T-cell (primary cell): ENCODE measurements at places on chromosomes 11 and 22. TPM values are rescaled to one million over a fixed set of nuclear protein-coding genes. Genes with fewer than 3 reads are reported as not detected.

GRCh38 chr11:6618117-6619003 lies 862 bp downstream of the TPP1 start:
- DNase-seq: peak; percentile 31

GRCh38 chr11:102115557-102115956 lies 5.3 kb downstream of the YAP1 start:
- DNase-seq: no peak

DNA sequence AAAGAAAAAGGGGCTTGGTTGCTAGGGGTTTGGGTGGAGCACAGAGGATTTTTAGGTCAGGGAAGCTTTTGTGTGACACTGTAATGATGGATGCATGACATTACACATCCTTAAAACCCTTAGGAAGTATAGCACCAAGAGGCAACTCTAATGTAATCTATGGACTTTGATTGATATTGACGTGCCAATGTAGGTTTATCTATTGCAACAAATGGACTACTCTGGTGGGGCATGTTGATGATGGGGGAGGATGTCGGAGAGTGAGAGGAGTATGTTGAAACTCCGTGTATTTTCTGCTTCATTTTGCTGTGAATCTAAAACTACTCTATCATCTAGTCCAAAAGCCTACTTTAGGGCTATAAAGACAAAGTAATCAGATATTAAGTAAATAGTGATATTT lies 72.3 kb upstream of the PAX6 start:
- no peak for DNase-seq

GRCh38 chr22:48954781-48955311 lies 872.8 kb downstream of the BRD1 start:
- DNase-seq: no peak

DNA sequence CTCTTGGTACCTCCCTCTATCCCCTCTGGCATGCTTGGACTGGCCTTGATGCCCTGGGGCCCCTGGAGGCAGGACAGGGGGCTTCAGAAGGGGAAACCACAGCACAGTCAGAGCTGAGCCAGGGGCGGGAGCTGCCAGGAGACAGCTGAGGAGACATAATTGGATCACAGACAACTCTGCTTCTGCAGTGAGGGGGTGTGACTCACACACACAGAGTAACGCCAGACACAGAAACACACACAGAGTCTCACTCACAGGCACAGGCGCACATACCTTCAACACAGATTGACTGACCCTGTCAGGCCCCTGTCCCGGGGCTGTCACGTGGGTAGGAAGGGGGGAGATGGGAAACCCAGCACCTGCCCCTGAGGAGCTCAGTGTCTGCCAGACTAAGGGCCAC lies 20.6 kb downstream of the STARD10 start:
- DNase-seq: no peak

GRCh38 chr22:47300698-47301405 lies 538.4 kb downstream of the TBC1D22A start:
- DNase-seq: no peak

- no peak for DNase-seq
Observed at GRCh38 chr11:119889728-119890280, 160.8 kb upstream of the NECTIN1 start.

GRCh38 chr11:115302946-115303703 lies 201.1 kb downstream of the CADM1 start:
- no peak for DNase-seq

DNA sequence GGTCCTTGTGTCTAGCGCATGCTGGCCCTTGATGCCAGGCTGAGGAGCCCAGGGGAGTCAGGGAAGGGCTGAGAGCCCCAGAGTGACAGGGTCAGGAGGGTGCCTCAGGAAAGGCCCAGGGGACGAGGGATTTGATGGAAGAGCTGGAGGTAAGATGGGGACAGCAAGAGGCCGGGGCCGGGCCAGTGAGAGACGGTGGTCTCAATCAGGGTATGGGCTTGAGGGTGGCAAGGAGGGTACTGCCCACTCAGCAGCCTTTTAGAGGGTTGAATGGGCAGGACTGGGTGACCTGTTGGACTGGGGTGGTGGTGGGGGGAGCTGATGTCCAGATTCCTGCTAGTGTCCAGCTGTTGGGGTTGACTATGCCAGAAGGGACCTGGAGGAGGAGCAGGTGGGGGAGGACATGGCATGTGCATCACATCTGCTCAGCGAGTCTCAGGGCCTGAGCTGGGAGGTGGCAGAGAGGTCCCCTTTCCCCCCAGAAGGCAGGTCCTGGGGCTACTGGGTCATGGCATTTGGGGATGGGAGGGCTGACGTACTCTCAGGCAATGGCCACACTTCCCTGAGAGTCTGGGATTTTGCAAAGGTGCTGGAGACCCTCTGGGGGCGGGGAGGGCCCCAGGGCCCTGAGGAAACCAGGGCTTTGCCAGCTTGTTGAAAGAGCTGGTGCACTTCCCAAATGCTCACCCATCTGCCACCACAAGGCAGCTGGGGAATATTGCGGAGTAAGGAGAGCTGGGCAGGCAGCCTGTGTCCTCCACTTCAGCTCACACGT lies 18.4 kb downstream of the MYO7A start:
- DNase-seq: no peak

GRCh38 chr11:45470794-45471167 lies 184.6 kb upstream of the SYT13 start:
- no peak for DNase-seq

DNA sequence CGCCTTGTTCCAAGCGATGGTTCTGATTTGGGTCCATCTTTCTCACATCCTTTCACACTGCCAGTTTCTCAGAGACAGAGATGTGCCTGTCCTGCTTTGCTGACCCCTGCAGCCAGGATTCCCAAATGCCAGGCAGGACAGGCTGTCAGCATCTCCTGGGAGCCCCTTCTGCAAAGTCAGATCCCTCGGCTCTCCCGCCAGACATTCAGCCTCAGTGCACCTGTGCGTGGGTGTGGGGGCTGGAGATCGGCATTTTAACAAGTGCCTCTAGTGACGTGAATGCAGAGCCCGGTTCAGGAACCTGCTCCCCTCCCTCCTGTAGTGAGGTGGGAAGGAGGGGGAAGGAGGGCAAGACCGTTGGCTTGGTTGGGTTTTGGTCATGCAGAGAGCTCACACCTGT lies 108.9 kb upstream of the FGF3 start:
- DNase-seq: no peak

GRCh38 chr11:46291441-46292150 lies 14.1 kb downstream of the CREB3L1 start:
- DNase-seq: no peak

DNA sequence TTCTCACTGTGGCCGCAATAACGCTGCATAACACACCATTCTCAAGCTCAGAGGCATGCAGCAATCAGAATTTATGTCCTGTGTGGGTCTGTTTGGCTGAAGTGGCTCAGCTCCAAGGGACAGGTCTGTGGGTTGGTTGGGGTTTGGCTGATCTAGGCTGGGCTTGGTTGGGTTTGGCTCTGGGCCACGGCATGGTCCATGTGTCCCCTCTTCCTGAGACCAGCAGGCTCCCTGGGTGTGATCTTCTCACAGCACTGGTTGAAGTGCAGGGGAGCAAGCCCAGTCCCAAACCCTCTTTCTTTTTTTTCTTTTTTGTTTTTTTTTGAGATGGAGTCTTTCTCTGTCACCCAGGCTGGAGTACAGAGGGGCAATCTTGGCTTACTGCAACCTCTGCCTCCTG lies 25.0 kb downstream of the SMIM38 start:
- no peak for DNase-seq

GRCh38 chr11:122746050-122746478 lies 90.5 kb downstream of the UBASH3B start:
- DNase-seq: peak; percentile 56

- peak; percentile 34 for DNase-seq
Observed at GRCh38 chr11:45371251-45372115, 85.3 kb upstream of the SYT13 start.

The MYEOV gene
- total RNA-seq: 0.22 TPM

The KCNK7 gene
- total RNA-seq: 8.0 TPM

The HIRA gene
- total RNA-seq: 24.4 TPM

The PRR5L gene
- 31.3 TPM for total RNA-seq

The MOGAT2 gene
- total RNA-seq: 0.23 TPM

The LRRN4CL gene
- 0.16 TPM for total RNA-seq

The LINC01488 gene
- not detected for total RNA-seq

The GTSE1 gene
- total RNA-seq: 1.3 TPM
